ENCODE measurements at places on chromosomes 5 and 9.

GRCh38 chr9:70108181-70108580 is 64.5 kb downstream of the MAMDC2 start:
- no peaks in the 10 kb centered on the region for H3K36me3 ChIP-seq
- no peak overlapping the region for H3K27ac ChIP-seq
- no peak overlapping the region for H3K4me3 ChIP-seq
- H3K27me3 ChIP-seq = no peaks in the 10 kb centered on the region
- DNase-seq = no peak

GRCh38 chr5:63128018-63128417 is 549.4 kb downstream of the LRRC70 start:
- no peak overlapping the region for H3K4me3 ChIP-seq
- no peak overlapping the region for H3K27ac ChIP-seq
- no peaks in the 10 kb centered on the region for H3K27me3 ChIP-seq
- DNase-seq = no peak

DNA sequence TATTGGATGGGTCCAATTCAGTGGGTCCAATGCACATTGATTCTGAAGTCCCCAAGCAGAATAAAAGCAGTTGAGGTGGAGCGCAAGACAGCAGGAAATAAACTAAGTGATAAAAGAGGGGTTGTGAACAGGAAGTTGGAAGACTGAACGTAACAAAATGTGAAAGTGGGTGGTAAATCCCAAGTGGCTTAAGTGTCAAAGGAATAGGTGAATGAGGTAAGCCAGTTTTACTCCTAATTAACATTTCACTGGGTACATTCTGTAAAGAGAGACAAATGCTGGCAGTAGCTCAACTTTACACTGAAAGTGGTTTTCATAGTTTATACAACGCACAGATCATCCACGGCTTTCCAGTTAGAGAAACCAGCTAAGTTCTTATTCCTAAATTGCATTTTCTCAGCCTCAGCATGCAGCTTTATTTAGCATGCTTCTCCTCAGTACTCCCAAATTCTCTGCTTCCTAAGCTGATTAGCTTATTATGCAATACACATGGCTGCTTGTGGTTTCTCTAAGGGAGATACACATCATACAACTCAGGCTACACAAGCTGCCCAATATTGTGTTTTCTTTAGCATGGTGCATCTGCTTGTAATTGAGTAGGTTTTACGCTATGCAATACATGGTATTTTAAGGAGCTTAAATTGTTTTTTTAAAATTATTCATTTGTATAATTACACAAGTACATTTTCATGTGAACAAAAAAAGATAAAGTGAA is 34.2 kb upstream of the HSD17B4 start:
- H3K27me3 ChIP-seq = no peaks in the 10 kb centered on the region
- H3K36me3 ChIP-seq = no peaks in the 10 kb centered on the region
- no peaks in the 10 kb centered on the region for H3K4me1 ChIP-seq
- no peak overlapping the region for H3K4me3 ChIP-seq
- no peak overlapping the region for H3K27ac ChIP-seq

GRCh38 chr5:127231118-127231517 is 59.5 kb upstream of the MEGF10 start:
- no peaks in the 10 kb centered on the region for H3K36me3 ChIP-seq
- H3K27ac ChIP-seq = no peak overlapping the region
- DNase-seq = no peak
- H3K27me3 ChIP-seq = no peaks in the 10 kb centered on the region
- H3K4me3 ChIP-seq = no peak overlapping the region
